ENCODE measurements at places on chromosomes 16 and 17.
A peak's percentile ranks its signal among the peaks of the same experiment; 100 is the strongest.

DNA sequence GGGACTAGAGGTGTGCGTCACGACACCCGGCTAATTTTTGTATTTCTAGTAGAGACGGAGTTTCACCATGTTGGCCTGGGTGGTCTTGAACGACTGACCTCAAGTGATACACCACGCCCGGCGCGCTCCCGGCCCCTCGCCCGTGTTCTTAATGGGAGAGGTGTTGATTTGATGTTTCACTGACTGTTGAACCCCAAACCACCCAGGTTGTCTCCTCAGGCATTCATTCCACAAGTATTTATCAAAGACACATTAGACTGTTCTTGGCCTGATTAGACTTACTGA, 1.4 kb downstream of the CENPN start:
- no peak for DNase-seq

GRCh38 chr16:68375801-68376536, 65.2 kb downstream of the PRMT7 start:
- DNase-seq, result no peak

GRCh38 chr17:73800893-73801292, 156.6 kb upstream of the SDK2 start:
- no peak for DNase-seq

- DNase-seq, result no peak
These were observed 3.0 kb downstream of the HIRIP3 start for GRCh38 chr16:29992344-29992967.

GRCh38 chr17:41308251-41308917, 725 bp downstream of the KRTAP16-1 start:
- peak; percentile 20 for DNase-seq

DNA sequence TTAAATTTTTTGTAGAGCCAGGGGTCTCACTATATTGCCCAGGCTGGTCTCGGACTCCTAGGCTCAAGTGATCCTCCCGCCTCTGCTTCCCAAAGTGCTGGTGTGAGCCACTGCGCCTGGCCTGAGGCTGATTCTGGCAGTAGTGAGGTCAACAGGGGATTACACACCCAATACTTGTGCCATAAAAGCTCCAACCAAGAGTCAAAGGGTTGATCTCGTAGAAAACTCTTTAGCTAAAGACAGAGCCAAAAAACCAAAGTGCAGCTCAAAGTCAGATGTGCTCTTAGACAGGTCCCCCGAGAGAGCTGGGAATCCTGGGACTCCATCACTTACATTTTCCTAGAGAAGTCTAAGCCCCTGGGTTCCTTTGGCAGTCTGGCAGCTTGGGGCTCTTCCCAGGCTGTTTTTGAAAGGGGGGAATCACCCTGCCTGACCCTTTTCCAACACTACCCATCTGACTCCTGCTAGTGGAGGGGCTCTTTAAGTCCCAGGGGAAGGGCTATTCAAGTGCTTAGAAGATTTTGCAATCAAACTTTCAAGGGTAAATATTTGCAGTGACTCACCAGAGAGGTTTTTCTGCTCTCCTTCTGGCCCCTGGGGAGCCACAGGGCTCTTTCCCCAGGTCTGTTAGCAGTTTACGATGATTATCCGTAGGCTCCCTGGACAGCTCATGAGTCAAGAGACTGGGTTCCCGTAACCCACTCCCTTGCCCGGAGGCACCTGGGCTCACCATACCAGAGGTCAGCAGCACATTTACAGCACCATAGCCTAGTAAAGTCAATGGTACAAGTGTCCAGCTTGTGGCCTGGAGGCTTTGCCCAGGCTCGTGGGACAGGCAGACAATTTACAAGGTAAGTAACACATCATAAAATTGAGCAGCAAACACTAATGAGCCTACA, 408.7 kb downstream of the SLC39A11 start:
- DNase-seq, result no peak

- DNase-seq, result no peak
These were observed 94.3 kb downstream of the ABCA8 start for GRCh38 chr17:68860941-68861340.

- no peak for DNase-seq
These were observed 874 bp downstream of the WWP2 start for GRCh38 chr16:69762814-69763598.

- no peak for DNase-seq
These were observed 28.8 kb downstream of the RNF43 start for GRCh38 chr17:58388302-58389190.

GRCh38 chr16:11356573-11357331, 11.5 kb downstream of the RMI2 start:
- peak; percentile 57 for DNase-seq

DNA sequence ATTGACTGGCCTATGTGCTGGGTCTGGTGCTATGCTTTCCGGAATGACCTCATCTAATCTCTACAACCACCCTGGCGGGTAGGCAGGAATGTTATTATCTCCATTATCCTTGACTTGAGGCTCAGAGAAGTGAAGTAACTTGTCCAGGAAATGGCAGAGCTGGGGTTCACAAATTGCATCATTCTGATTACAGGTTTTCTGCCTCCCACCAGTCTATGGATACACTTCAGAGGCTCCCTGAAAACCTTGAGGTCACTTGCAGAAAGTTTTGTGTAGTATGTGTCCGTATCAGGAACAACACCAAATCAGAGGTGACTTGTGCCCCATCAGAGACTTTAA, 19.1 kb downstream of the NOD2 start:
- no peak for DNase-seq

DNA sequence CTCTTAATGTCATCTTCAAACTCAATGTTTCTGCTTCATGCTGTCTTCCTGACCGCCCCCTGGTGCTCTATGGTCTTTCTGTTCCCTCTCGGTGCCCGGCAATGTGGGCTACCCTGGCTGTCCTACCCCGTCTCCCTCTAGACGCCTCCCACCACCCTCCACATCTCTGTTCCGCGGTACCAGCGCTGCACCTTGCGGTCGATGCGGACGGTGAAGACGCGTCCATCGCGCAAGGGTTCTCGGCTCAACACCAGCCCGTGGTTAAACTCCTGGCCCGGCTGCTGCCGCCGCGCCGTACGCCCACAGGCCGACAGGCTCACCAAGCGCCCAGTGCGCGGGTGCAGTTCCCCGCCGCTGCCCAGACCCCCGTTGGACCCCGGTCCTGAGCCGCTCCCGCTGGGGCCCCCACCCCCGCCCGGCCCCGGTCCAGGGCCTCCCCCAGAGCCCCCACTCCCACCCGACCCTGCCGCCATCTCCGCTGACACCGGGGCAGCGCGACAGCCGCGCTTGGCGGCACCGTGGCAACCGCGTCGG, at the start of gene NEURL4:
Gene NEURL4 (minus strand): TSS at position 496 of the 534 bp plus-strand sequence. CDS start 23 bp downstream, at position 473.
- DNase-seq, result no peak

GRCh38 chr17:59627770-59628171, 8.1 kb downstream of the CLTC start:
- DNase-seq, result no peak

- no peak for DNase-seq
These were observed 2.3 kb upstream of the CCL3 start for GRCh38 chr17:36092230-36092629.

- no peak for DNase-seq
These were observed 5.0 kb upstream of the CCL4L2 start for GRCh38 chr17:36205637-36206485.

- no peak for DNase-seq
These were observed 49.0 kb upstream of the PIK3R6 start for GRCh38 chr17:8916466-8916865.

DNA sequence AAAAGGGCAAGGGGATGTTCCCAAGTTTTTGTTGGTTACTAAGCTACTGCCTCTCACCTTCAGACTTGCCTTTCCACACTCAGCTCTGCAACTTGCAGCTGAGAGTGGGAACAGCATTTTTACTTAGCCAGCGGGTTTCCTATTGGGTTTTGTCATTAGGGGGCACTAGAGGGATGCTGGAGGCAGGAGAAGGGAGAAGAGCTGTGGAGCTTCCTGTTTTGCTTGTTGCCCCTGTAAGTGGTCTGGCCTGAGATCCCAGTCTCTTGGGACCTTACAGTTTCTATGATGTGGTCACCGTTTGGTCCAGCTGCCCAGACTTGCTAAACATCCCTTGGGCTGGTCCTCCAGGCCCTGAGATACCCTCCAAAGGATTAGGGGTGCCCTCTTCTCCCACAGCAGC, 209.6 kb upstream of the NLRP1 start:
- DNase-seq, result no peak

GRCh38 chr17:61255647-61256046, 144.0 kb upstream of the TBX2 start:
- no peak for DNase-seq
